ENCODE measurements at places on chromosomes 1 and 21.

- DNase-seq: peak; percentile 20
Measured at GRCh38 chr1:15966081-15966955, 9.6 kb downstream of the ZBTB17 start.

DNA sequence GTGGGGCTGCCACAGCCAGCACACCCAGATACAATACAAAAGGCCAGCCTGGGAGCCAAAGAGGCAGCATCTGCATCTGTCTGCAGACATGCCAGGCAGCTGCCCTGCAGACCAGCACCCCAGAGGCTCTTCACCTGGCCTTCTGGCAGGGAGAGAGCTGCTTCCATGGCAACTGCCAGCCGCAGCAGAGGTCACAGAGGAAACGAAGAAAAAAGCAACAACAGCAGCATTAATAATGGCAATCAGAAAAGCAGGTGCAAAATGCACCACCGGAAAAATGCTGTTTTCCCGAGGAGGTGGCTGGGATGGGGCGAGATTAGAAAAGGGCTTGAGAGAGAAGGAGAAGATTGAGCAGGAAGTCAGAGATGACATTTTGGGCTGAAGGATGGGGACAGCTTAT, 309.5 kb downstream of the PCP4 start:
- DNase-seq: no peak

GRCh38 chr21:25496825-25497482, 110.3 kb downstream of the MRPL39 start:
- no peak for DNase-seq

GRCh38 chr21:34018185-34018584, 55.2 kb upstream of the MRPS6 start:
- DNase-seq: no peak

GRCh38 chr1:41681331-41682098, 197.0 kb upstream of the EDN2 start:
- no peak for DNase-seq

GRCh38 chr1:6948416-6948815, 163.2 kb downstream of the CAMTA1 start:
- no peak for DNase-seq

DNA sequence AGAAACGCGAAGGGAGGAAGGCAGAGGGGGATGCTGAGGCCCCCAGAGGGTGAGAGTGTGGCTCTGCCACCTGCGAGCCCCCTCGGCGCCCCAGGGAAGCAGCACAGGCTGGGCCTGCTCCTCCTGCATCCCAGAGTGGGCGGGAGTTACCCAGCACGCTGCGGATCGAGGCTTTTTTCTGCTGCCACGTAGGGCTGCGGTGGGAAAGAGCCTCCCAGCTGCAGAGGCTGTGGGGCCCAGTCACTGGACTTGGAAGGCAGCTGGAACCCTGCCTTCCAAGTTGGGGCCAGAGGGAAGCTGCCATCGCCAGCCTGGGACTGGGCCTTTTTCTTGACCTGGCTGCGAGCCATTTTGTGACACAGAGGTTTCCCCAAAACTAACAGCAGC, 2.3 kb upstream of the GRIK3 start:
- DNase-seq: no peak

- no peak for DNase-seq
Measured at GRCh38 chr1:51750218-51750617, 128.3 kb downstream of the NRDC start.

GRCh38 chr1:24961334-24961733, 31.3 kb upstream of the RUNX3 start:
- no peak for DNase-seq

- no peak for DNase-seq
Measured at GRCh38 chr21:18369115-18369514, 34.5 kb downstream of the TMPRSS15 start.

DNA sequence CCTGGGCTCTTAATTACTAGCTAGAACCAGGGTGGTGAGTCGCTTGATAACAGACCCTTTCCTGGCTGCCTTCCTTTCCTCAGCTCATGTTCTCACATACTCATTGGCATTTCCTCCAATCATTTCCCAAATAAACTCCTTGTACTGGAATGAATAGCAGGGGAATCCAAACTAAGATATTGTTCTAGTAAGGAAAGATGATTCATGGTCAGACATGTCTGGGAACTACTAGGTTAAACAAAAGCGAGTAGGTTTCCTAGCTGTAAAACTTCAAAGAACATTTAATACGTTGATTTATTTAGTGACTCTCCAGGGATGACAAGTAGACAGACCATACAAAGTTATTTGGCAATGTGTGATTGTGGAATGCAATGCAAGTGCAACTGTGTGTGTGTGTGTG, 121.2 kb upstream of the KCNJ6 start:
- DNase-seq: no peak

GRCh38 chr1:107883562-107883961, 81.4 kb downstream of the VAV3 start:
- no peak for DNase-seq

- no peak for DNase-seq
Measured at GRCh38 chr1:185325413-185325812, 8.4 kb upstream of the IVNS1ABP start.

DNA sequence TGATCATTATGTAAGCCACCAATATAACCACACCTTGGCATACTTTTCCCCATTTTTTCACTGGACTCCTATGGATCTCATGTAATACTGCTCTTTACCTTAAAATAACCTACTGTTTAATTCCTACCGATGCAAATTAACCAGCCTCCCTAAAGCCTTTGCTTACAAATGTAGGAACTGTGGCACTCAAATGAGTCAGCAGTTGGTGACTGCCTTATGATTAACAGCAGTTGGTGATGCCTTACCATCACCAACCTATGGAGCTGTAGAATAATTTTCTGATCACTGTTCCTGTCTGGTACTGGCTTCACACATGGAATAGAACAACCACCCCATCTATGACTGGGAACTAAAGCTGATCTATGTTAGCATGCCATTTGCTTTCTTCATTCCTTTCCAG, 7.8 kb upstream of the NUDT17 start:
- DNase-seq: no peak

All from activated CD4-positive, CD25-positive, alpha-beta regulatory T cell (primary cell).